Activated CD4-positive, alpha-beta memory T cell treated with anti-CD3 and anti-CD28 coated beads, Interleukin-2, amount 10 ng/mL, durations not matched to agents 7 days and 5 days (primary cell): ENCODE measurements at places on chromosomes 7 and 10.
A peak's percentile ranks its signal among the peaks of the same experiment; 100 is the strongest.

GRCh38 chr10:13822490-13822889 is 235.7 kb downstream of the PRPF18 start:
- H3K4me3 ChIP-seq = no peak overlapping the region
- H3K4me1 ChIP-seq = peaks cover 12% of the 10 kb centered on the region
- DNase-seq = no peak
- peaks cover 8% of the 10 kb centered on the region for H3K27me3 ChIP-seq

DNA sequence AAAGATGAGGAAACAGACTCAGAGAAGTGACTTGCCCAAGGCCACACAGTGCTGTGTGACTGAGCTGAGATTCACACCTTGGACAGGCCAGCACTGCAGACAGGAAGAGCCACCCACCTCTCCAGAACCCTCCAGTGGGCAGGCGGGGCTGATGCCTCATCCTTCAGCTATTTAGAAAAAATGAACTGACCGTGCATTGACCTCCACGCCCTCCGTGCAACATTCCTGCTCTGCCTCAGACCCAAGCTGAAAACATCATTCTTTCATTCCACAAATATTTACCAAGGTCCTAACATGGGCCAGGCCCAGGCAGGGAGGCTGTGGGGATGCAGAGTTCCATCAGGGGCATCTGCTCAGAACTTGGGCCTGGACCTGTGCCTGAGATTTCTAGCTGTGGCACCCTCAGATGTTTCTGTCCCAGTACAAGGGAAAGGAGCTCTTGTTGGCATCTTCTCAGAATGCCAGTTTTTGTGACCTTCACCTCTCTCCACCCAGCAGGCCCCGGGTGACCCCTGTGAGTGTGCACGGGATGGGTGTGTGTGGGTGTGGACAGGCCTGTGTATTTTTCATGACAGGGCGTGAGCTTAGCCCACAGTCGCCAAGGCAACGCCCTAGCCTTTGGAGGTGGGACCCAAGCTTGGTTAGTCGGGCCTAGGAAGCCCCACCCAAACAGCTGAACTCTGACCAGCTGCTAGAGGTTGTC is 6.5 kb downstream of the VSIR start:
- DNase-seq = peak; percentile 67
- peaks cover 70% of the 10 kb centered on the region for H3K36me3 ChIP-seq
- peaks cover 85% of the 10 kb centered on the region for H3K4me1 ChIP-seq

GRCh38 chr7:157429001-157429679 is 92.3 kb downstream of the DNAJB6 start:
- H3K27me3 ChIP-seq = no peaks in the 10 kb centered on the region
- no peaks in the 10 kb centered on the region for H3K36me3 ChIP-seq
- no peak overlapping the region for H3K27ac ChIP-seq
- no peak for DNase-seq

DNA sequence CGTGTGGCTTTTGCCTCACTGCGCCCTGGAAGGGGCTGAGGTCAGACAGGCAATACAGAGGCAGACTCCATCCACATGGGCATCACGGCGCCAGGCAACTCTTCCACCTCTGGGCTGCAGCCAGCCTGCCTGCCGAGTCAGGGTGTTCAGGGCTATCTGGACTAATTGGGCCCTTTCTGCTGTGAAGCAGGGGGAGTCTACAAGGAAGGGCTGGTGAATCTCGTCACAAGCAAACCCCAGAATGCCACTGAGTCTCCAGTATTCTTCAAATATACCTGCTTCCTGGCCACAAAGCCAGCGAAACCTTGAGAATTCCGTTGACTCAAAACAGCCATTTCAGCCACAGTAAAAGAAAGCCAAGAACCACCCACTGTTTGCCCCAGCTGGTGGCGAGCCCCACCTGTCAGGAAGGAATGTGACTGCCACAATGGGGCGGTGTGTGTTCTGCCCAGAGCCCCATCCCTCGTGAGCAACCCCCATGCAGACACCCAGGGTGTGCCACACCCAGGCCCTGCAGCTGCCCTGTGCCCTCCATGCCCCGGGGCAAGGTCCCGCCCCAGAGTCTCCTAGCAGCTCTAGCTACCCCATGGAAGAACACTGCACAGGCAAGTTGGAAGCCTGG is 117.3 kb downstream of the FAM53B start:
- peak; percentile 69 for DNase-seq
- no peaks in the 10 kb centered on the region for H3K27me3 ChIP-seq
- peak overlapping the region; percentile 78 for H3K27ac ChIP-seq
- peaks cover 21% of the 10 kb centered on the region for H3K36me3 ChIP-seq

- DNase-seq = no peak
- H3K27ac ChIP-seq = no peak overlapping the region
- peaks cover 41% of the 10 kb centered on the region for H3K36me3 ChIP-seq
These were observed 258.0 kb downstream of the ELFN1 start for GRCh38 chr7:1927937-1928644.

DNA sequence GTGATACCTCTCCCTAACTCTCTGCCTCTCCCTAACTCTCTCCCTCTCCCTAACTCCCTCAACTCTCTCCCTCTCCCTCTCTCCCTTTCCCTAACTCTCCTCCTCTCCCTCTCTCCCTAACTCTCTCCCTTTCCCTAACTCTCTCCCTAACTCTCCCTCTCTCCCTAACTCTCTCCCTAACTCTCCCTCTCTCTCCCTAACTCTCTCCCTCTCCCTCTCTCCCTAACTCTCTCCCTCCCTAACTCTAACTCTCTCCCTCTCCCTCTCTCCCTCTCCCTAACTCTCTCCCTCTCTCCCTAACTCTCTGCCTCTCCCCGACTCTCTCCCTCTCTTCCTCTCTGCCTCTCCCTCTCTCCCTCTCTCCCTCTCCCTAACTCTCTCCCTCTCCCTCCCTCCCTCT is 2.0 kb upstream of the PTPRN2 start:
- no peak for DNase-seq
- H3K27me3 ChIP-seq = peaks cover 21% of the 10 kb centered on the region
- peaks cover 5% of the 10 kb centered on the region for H3K36me3 ChIP-seq
- no peak overlapping the region for H3K4me3 ChIP-seq
